ENCODE measurements at places on chromosomes 16 and 17. TPM values are rescaled to one million over a fixed set of nuclear protein-coding genes. Genes with fewer than 3 reads are reported as not detected.

Gene APOH
- total RNA-seq, result not detected

Gene MMP2
- total RNA-seq, result 246 TPM

Gene JUP
- total RNA-seq, result 535 TPM

Gene SCIMP
- not detected for total RNA-seq

Gene MPP3
- 3.6 TPM for total RNA-seq

Gene ANKS3
- 15.5 TPM for total RNA-seq

Gene TMEM220
- total RNA-seq, result 9.4 TPM

Gene PPP1R27
- not detected for total RNA-seq

Gene NDE1
- total RNA-seq, result 50.6 TPM

Gene KRT17
- not detected for total RNA-seq

Gene SCPEP1
- total RNA-seq, result 47.3 TPM

Gene ALOX12
- total RNA-seq, result not detected

Gene CORO6
- 13.0 TPM for total RNA-seq

Gene FZD2
- total RNA-seq, result 4.5 TPM

Gene FSCN2
- 0.64 TPM for total RNA-seq

Gene APOBR
- not detected for total RNA-seq

Gene EVI2A
- 1.2 TPM for total RNA-seq

Gene FOXL1
- 10.3 TPM for total RNA-seq

Gene MT1F
- total RNA-seq, result not detected

Gene PYDC1
- not detected for total RNA-seq

Gene PLCG2
- total RNA-seq, result 26.4 TPM

Gene KRTAP16-1
- total RNA-seq, result not detected

Gene C1QBP
- total RNA-seq, result 166 TPM

Gene SLC6A2
- total RNA-seq, result not detected

Gene SNTB2
- total RNA-seq, result 51.4 TPM

Gene CCL7
- total RNA-seq, result not detected

Gene KRT13
- not detected for total RNA-seq

Gene AGRP
- not detected for total RNA-seq

Gene ARHGAP44
- total RNA-seq, result 1.4 TPM

Gene CHRNE
- total RNA-seq, result 0.76 TPM

Gene GAA
- 166 TPM for total RNA-seq

Gene VWA3A
- not detected for total RNA-seq

Gene TBC1D3
- total RNA-seq, result not detected
